H9 (cell line): ENCODE measurements at places on chromosomes 1 and 21. TPM values are rescaled to one million over a fixed set of nuclear protein-coding genes. Genes with fewer than 3 reads are reported as not detected.

- H3K4me3 ChIP-seq = no peak overlapping the region
- DNase-seq = peak; percentile 18
- H3K36me3 ChIP-seq = no peaks in the 10 kb centered on the region
- no peaks in the 10 kb centered on the region for H3K4me1 ChIP-seq
These were observed 136.3 kb downstream of the ACTL8 start for GRCh38 chr1:17891205-17892110.

DNA sequence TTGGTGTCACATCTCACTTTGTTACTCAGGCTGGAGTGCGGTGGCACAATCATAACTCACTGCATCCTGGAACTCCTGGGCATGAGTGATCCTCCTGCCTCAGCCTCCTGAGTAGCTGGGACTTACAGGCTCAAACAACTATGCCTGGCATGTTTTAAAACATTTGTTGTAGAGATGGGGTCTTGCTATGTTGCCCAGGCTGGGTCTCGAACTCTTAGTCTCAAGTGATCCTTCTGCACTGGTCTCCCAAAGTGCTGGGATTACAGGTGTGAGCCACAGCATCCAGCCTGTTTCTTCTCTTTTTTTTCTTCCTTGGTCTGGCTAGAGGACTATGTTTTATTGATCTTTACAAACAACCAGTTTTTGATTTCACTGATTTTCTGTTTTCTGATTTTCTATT, 64.6 kb downstream of the LHX4 start:
- H3K27me3 ChIP-seq = no peaks in the 10 kb centered on the region
- DNase-seq = no peak
- H3K4me1 ChIP-seq = no peaks in the 10 kb centered on the region
- H3K4me3 ChIP-seq = no peak overlapping the region
- H3K36me3 ChIP-seq = peaks cover 9% of the 10 kb centered on the region; the same call in 2 of the 3 replicates
- no peak overlapping the region for H3K27ac ChIP-seq

The DIRAS3 gene
- not detected in 2 replicates for total RNA-seq

- H3K36me3 ChIP-seq = no peaks in the 10 kb centered on the region
- no peak overlapping the region for H3K27ac ChIP-seq
- H3K4me1 ChIP-seq = no peaks in the 10 kb centered on the region
- peak; percentile 83 for DNase-seq
These were observed 135.9 kb downstream of the TM2D1 start for GRCh38 chr1:61588736-61589672.

The SPRR4 gene
- total RNA-seq = not detected in 2 replicates

GRCh38 chr1:201714542-201715329, 114.2 kb upstream of the IPO9 start:
- no peaks in the 10 kb centered on the region for H3K27me3 ChIP-seq
- H3K36me3 ChIP-seq = no peaks in the 10 kb centered on the region
- H3K4me1 ChIP-seq = no peaks in the 10 kb centered on the region; the same call in 1 of the 2 replicates
- H3K27ac ChIP-seq = no peak overlapping the region

DNA sequence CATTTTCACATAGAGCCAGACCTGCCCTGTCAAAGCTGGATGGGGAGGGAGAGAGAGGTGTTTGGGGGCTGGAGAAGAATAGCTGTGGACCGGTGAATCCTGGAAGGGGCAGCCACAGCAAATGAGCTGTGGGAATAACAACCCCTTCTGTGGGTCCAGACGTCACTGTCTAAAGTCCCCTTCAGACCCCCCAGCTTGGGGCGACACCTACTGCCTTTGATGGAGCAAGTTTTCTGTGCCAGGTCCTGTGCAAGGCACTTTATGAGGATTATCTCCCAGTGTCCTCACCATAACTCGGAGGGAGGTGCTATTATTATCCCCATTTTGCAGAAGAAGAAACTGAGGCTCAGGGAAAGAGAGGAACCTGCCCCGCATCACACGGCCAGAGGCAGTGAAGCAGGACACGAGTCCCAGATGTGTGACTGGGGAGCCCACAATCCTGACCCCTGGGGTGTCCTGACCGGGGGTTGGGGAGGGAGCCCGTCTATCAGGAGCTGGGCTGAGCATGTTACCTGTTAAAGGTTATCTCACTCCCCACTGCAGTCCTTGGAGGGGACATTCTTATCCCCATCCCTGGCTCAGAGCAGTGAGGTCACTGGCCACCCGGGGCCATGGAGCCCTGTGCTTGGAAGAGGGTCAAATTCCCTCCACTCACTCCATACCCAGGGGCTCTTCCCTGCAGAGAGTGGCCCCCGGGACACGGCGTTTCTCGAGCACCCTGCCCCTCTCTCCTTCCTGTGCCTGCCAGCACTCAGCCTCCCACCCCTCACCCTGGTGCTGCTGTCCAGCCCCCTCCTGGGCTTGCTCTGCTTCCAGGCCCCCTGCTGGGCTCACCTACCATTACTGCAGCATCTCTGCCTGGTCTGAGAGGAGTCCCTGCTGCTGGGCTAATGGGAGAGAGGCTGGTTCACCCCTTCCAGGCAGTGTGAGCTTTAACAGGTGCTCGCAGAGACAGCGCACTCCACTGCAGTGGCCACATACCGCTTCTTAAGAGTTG, 132.9 kb downstream of the PTPRU start:
- no peak overlapping the region for H3K4me3 ChIP-seq
- peak; percentile 14 for DNase-seq
- no peaks in the 10 kb centered on the region for H3K27me3 ChIP-seq
- no peak overlapping the region for H3K27ac ChIP-seq
- no peaks in the 10 kb centered on the region for H3K4me1 ChIP-seq
- no peaks in the 10 kb centered on the region for H3K36me3 ChIP-seq

GRCh38 chr1:166087734-166088571, 78.8 kb downstream of the FAM78B start:
- H3K27me3 ChIP-seq = no peaks in the 10 kb centered on the region
- no peaks in the 10 kb centered on the region for H3K36me3 ChIP-seq
- H3K4me3 ChIP-seq = no peak overlapping the region
- peaks cover 3% of the 10 kb centered on the region; the same call in 1 of the 2 replicates for H3K4me1 ChIP-seq
- DNase-seq = no peak
- no peak overlapping the region for H3K27ac ChIP-seq

- peak; percentile 5 for DNase-seq
- H3K4me3 ChIP-seq = no peak overlapping the region
- no peaks in the 10 kb centered on the region for H3K4me1 ChIP-seq
- no peaks in the 10 kb centered on the region for H3K36me3 ChIP-seq
- H3K27me3 ChIP-seq = no peaks in the 10 kb centered on the region
These were observed 397.4 kb downstream of the PTPRU start for GRCh38 chr1:29633771-29634170.

DNA sequence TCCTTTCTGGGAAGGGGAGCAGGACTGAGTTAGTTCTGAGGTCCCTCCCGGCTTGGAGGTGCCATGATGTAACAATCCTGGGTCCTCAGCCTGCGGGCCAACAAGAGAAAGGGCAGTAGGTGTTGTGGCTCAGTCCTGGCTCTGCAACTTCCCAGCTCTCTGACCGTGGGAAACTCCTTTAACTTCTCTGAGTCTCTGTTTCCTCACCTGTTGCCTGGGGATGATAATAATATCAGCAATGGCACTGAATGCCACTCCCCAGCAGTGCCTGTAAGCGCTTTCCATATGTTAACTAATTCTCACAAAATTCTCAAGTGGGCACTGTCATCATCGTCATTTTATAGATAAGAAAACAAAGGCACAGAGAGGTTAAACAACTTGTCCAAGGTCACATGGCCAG, 2.3 kb downstream of the PADI3 start:
- H3K27me3 ChIP-seq = no peaks in the 10 kb centered on the region
- DNase-seq = no peak
- H3K36me3 ChIP-seq = no peaks in the 10 kb centered on the region
- H3K27ac ChIP-seq = no peak overlapping the region
- no peaks in the 10 kb centered on the region for H3K4me1 ChIP-seq

- H3K4me1 ChIP-seq = no peaks in the 10 kb centered on the region
- H3K4me3 ChIP-seq = no peak overlapping the region
- peak; percentile 20 for DNase-seq
- no peaks in the 10 kb centered on the region for H3K36me3 ChIP-seq
These were observed 23.5 kb upstream of the TSPEAR start for GRCh38 chr21:44734841-44735240.

- no peaks in the 10 kb centered on the region for H3K4me1 ChIP-seq
- no peak overlapping the region for H3K4me3 ChIP-seq
- no peaks in the 10 kb centered on the region for H3K27me3 ChIP-seq
- H3K27ac ChIP-seq = no peak overlapping the region
- DNase-seq = no peak
These were observed 27.5 kb upstream of the KCNA3 start for GRCh38 chr1:110702260-110702659.

The LCE3E gene
- total RNA-seq = not detected in 2 replicates

GRCh38 chr1:209899948-209900347, 38.1 kb upstream of the SYT14 start:
- no peak overlapping the region for H3K4me3 ChIP-seq
- no peaks in the 10 kb centered on the region for H3K4me1 ChIP-seq
- no peaks in the 10 kb centered on the region; the same call in 1 of the 2 replicates for H3K36me3 ChIP-seq
- H3K27ac ChIP-seq = no peak overlapping the region
- DNase-seq = peak; percentile 73
- no peaks in the 10 kb centered on the region for H3K27me3 ChIP-seq

DNA sequence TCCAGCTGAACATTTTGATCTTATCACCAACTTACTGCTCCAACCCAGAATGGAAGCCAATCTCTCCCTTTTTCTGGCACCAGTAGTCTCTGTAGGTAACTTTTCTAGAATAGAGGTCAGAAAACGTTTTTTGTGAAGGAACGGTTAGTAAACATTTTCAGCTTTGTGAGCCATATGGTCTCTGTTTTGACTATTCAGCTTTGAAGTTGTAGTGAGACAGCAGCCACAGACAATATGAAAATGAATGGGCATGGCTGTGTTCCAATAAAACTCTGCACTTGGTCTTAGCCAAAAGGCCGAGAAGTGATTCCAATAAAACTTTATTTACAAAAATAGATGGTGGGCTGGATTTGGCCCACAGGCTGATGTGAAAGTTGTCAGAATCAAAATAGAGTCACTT, 28.9 kb downstream of the MAP10 start:
- H3K4me1 ChIP-seq = no peaks in the 10 kb centered on the region
- no peaks in the 10 kb centered on the region for H3K36me3 ChIP-seq
- H3K27me3 ChIP-seq = no peaks in the 10 kb centered on the region
- H3K27ac ChIP-seq = no peak overlapping the region
- DNase-seq = no peak

GRCh38 chr1:154945962-154946850, 9.7 kb upstream of the PMVK start:
- no peaks in the 10 kb centered on the region for H3K27me3 ChIP-seq
- peaks cover 3% of the 10 kb centered on the region; the same call in 1 of the 2 replicates for H3K4me1 ChIP-seq
- H3K36me3 ChIP-seq = peaks cover 15% of the 10 kb centered on the region; the same call in 1 of the 2 replicates
- H3K27ac ChIP-seq = no peak overlapping the region

The GNB1 gene
- total RNA-seq = 382 and 400 TPM in 2 replicates

DNA sequence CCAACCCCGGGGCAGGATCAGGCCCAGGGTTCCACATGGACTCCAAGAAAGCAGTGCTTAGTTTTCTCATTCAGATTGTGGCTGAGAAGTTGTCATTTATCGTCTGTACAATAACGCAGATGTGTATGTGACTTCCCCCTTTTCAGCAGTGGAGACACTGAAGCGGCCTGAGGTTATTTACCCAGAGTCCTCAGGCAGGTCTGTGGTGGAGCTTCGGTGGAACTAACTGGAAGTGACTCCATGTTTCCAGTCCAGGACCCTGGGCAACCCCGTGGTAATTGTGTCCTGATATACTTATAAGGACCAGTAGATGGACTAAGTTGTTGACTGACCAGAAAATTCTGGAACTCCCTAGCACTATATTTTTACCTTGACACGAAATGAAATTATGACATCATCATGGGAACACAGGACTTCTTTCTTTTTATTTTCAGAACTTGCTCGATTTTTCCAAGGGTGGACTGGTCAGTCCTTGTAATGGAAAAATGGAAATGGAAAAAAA, 1.0 kb upstream of the IER5 start:
- peaks cover under 1% of the 10 kb centered on the region; the same call in 1 of the 2 replicates for H3K36me3 ChIP-seq
- peaks cover 9% of the 10 kb centered on the region for H3K27me3 ChIP-seq

The PRELP gene
- total RNA-seq = 0.07 and 0.09 TPM in 2 replicates

GRCh38 chr1:248825573-248825908, 174 bp downstream of the SH3BP5L start:
- H3K4me3 ChIP-seq = peak overlapping the region; percentile 90
- H3K27me3 ChIP-seq = no peaks in the 10 kb centered on the region
- DNase-seq = no peak
- H3K27ac ChIP-seq = no peak overlapping the region
- no peaks in the 10 kb centered on the region for H3K4me1 ChIP-seq
- H3K36me3 ChIP-seq = peaks cover 30% of the 10 kb centered on the region

GRCh38 chr21:41931041-41931451, 22.8 kb downstream of the C2CD2 start:
- H3K4me1 ChIP-seq = peaks cover 7% of the 10 kb centered on the region
- DNase-seq = no peak
- H3K36me3 ChIP-seq = no peaks in the 10 kb centered on the region
- no peak overlapping the region for H3K27ac ChIP-seq
- H3K4me3 ChIP-seq = no peak overlapping the region

The SLC45A1 gene
- 0.63 and 1.1 TPM in 2 replicates for total RNA-seq

The SPATA21 gene
- 0.07 TPM in 1 of 2 replicates, not detected in the other for total RNA-seq

GRCh38 chr1:11211461-11211860, 22.3 kb downstream of the ANGPTL7 start:
- H3K27ac ChIP-seq = no peak overlapping the region
- H3K4me3 ChIP-seq = no peak overlapping the region
- H3K36me3 ChIP-seq = peaks cover 27% of the 10 kb centered on the region; the same call in 2 of the 3 replicates
- no peaks in the 10 kb centered on the region for H3K27me3 ChIP-seq
- DNase-seq = no peak

DNA sequence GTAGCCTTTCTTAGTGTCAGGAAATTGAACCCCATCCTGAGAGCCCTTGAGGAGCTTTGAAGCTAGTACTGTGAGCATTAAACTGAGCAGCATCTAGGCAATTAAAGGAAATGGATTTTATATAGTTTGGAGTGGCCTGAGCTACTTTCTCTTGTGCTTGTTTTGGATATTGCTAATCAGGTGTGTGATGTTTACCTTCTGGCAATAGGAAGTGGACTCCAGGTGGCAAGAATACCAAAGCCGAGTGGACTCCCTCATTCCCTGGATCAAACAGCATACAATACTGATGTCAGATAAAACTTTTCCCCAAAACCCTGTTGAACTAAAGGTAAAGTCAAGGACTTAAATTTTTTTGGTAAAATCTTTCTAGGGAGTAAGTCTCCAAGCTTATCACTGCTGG, 79.4 kb downstream of the MACF1 start:
- H3K27ac ChIP-seq = no peak overlapping the region
- no peak for DNase-seq
- H3K27me3 ChIP-seq = no peaks in the 10 kb centered on the region
- peaks cover 3% of the 10 kb centered on the region; the same call in 1 of the 2 replicates for H3K4me1 ChIP-seq
- peaks cover 35% of the 10 kb centered on the region; the same call in 2 of the 3 replicates for H3K36me3 ChIP-seq

The FNDC10 gene
- 15.2 TPM in 2 replicates for total RNA-seq

DNA sequence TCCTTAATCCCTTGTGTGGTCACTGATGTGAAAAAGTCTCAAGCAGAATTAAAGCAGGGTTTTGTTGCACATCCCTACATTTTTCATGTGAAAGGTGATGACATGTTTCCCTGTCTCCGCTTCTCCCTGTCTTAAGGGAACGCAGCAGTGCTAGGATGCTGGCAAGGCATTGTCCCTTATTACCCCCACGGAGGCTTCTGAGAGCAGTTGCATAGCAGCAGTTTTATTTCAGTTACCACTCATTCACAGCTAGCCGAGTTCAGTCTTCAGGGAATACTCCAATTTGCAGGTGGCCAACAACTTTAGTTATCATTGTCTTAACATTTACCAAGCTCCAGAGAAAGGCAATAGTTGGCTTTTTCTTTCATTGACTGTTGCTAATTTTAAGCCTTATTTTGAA, 89.1 kb downstream of the CLEC20A start:
- peaks cover 18% of the 10 kb centered on the region for H3K36me3 ChIP-seq
- DNase-seq = no peak
- no peak overlapping the region for H3K27ac ChIP-seq

The GJB3 gene
- total RNA-seq = 0.96 and 1.1 TPM in 2 replicates

The PADI2 gene
- total RNA-seq = 3.0 and 3.9 TPM in 2 replicates

- H3K27ac ChIP-seq = no peak overlapping the region
- DNase-seq = no peak
- H3K36me3 ChIP-seq = peaks cover 12% of the 10 kb centered on the region
- H3K27me3 ChIP-seq = no peaks in the 10 kb centered on the region
These were observed 4.4 kb upstream of the GBP4 start for GRCh38 chr1:89203166-89203565.
